ENCODE measurements at places on chromosomes 12 and 14. TPM values are rescaled to one million over a fixed set of nuclear protein-coding genes. Genes with fewer than 3 reads are reported as not detected.

The PAN2 gene
- total RNA-seq, result 16.2 TPM

The NFATC4 gene
- 0.21 TPM for total RNA-seq

The PACS2 gene
- 24.2 TPM for total RNA-seq

The AMN gene
- 0.33 TPM for total RNA-seq

The SLC25A29 gene
- 11.0 TPM for total RNA-seq

The PRR4 gene
- 1.6 TPM for total RNA-seq

The ENDOU gene
- not detected for total RNA-seq

The C12orf60 gene
- total RNA-seq, result 1.8 TPM

The GPRC5D gene
- total RNA-seq, result not detected

The DAO gene
- not detected for total RNA-seq

The EFS gene
- not detected for total RNA-seq

The ARHGAP9 gene
- 0.36 TPM for total RNA-seq

The GABARAPL1 gene
- 40.2 TPM for total RNA-seq

The VRTN gene
- total RNA-seq, result not detected

The MUCL1 gene
- not detected for total RNA-seq

The POTEM gene
- not detected for total RNA-seq

All from A549 treated with CORT108297 at 1 μM for 4 hours (cell line).